Cerebellar cortex (tissue), 1 donor: ENCODE measurements at places on chromosomes 5 and 9.

DNA sequence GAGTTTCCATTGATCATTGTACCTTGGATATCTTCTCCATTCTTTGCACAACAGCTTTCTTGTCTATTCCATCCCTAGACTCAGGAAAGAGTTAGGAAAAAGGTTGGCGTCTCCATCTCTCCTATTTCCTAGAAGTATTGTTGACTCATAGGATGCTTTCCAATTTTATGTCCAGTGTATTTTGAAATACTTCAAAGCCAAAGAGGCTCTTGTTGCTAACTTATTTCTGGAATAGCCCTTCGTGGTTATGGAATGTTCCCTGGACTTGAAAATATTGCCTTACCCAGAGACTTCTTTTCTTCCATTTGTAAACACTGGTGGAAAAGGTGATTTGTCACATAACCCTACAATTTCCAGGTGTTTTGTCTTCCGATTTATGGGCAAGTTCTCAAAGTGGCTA is 402.3 kb upstream of the ZNF608 start:
- DNase-seq, result no peak

DNA sequence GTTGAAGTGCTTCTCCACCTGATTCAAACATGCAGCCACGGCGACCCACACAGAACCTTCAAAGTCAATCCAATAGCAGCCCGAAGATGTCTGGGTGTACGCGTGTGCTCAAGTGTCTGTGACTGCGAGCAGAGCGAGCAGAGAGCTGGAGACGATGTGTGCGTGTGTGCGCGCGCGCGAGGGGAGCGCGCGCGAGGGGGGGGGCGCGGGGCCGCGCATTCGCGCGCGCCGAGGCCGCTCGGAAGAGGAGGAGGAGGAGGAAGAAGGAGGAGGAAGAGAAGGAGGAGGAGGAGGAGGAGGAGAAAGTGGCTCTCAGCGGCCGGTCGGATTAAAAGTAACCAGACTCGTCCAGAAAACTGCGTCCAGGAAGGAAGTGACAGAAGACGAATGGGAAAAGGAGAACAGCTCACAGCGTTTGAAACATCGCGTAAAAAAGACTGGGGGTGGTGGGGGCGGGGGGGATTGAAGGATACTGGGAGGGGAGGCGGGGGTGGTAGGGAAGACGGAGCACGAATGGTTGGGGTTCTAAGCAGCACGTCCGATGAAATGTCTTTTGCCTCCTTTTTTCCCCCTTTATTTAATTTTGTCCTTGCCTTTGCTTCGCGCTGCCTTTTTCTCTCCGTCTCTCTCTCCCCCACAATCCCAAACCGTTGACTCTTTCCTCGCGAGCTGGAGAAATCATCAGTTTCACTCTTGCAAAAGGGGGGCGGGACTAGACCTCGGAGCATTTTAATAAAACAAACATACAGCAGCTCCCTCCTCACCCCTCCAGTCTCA is at the start of gene MEF2C:
MEF2C (minus strand) TSS at position 126 of the 777 bp plus-strand sequence. CDS start 59,396 bp downstream, outside the sequence.
- peak; percentile 77 for DNase-seq

- DNase-seq, result no peak
Observed at GRCh38 chr5:22591461-22591860, 261.7 kb downstream of the CDH12 start.

GRCh38 chr5:87340716-87341115 is 72.0 kb downstream of the CCNH start:
- no peak for DNase-seq

- DNase-seq, result peak; percentile 81
Observed at GRCh38 chr9:117487555-117488175, 72.8 kb upstream of the ASTN2 start.

GRCh38 chr5:132370181-132370970 is 866 bp downstream of the SLC22A5 start:
- no peak for DNase-seq

GRCh38 chr5:50684721-50685120 is 18.3 kb downstream of the PARP8 start:
- DNase-seq, result no peak

DNA sequence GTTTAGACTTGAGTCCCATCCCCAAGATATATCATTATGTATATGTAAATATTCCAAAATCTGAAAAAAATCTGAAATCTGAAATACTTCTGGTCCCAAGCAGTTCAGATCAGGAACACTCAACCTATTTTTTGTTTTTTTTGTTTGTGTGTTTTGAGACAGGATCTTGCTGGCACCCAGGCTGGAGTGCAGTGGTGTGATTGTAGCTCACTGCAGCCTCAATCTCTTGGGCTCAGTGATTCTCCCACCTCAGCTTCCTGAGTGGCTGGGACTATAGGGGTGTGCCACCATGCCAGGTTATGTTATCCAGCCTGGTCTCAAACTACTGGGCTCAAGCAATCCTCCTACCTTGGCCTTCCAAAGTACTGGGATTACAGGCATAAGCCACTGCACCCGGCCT is 50.7 kb upstream of the TRAF1 start:
- no peak for DNase-seq

DNA sequence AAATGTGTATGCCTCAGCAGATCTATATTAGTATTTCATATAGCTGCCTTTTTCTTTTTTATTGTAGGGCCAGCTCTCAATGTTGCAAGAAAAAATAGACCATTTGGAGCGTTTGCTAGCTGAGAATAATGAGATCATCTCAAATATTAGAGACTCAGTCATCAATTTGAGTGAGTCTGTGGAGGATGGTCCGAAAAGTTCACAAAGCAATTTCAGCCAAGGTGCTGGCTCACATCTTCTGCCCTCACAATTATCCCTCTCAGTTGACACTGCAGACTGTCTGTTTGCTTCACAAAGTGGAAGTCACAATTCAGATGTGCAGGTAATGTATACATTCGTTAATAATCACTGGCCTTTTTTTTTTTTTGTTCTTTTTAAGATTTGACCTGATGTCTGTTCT is 23.7 kb downstream of the MAN2A1 start:
- no peak for DNase-seq

GRCh38 chr9:83959061-83959460 is 21.0 kb downstream of the HNRNPK start:
- no peak for DNase-seq

- DNase-seq, result no peak
Observed at GRCh38 chr5:172177176-172177575, 10.8 kb downstream of the STK10 start.

DNA sequence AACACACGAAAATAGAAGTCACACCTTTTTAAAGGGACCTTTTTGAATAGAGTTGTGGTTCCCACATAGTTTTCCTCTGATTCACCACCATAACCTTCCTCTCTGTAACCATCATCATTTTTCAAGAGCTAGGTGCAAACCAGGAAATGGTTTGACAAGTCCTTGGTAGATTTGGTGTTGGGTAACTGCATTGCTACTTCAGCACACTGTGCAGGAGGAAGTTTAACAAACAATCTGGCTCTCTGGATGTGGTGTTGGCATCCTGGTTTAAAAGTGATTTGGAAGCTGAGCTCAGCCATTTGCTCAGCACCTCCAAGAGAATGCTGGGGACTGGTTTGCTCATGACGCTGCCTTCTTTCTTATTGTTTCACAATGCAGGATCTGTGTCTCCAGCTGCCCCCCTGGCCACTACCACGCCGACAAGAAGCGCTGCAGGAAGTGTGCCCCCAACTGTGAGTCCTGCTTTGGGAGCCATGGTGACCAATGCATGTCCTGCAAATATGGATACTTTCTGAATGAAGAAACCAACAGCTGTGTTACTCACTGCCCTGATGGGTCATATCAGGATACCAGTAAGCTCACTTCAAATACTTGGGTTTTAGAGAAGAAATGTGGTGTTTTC is 213.1 kb downstream of the RFK start:
- DNase-seq, result no peak

DNA sequence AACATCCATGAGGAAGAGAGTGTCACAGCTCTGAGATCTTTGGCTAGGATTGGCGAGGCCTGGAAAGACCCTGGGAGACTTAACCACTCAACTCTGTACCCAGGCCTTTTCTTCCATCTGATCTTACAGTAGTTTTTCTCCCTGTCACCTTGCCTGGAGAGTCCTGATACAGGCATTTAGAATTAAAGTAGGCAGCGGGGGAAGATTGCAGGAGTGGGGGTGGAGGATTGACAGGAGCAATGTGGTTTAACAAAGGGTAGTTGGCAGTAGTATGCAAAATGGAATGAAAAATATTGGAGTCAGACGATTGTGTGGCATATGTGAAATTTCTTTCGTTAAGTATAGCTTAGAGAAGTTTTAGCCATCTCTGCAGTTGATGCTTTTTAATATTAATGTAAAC is 16.9 kb downstream of the TMEFF1 start:
- DNase-seq, result no peak

GRCh38 chr5:7415587-7416535 is 19.9 kb downstream of the ADCY2 start:
- no peak for DNase-seq

- DNase-seq, result no peak
Observed at GRCh38 chr9:110293248-110293647, 36.9 kb upstream of the TXN start.

DNA sequence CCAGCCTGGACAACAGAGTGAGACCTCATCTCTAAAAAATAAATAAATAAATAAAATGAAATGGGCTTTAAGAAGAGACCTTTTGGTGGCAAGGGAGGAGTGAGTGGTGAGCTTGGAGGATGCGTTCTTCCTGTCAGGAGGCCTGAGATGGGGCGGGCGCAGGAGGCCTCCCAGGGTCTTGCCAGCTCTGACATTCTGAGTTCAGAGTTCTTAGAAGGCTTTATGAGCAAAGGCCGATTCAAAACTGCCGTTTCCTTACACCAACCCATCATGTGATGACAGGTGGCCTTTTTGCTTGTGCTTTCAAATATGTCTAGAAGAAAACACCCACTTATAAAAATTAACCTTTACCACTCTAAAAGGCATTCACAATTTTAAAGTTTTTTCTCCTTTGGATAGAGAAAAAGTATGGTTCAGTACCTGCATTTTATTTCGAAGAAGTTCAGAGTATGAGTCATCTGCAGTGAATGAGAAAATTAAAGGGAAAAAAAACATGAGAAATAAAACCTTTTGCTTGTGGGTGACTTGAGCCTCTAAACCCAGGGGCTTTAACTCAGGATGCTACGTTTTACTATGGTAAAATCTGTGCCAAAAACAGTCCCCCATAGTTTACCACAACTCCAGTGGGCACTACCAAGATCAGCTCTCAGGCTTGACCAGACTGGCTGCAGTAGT is 157.4 kb upstream of the OTULINL start:
- DNase-seq, result no peak

GRCh38 chr9:82129708-82130107 is 141.1 kb downstream of the SPATA31D1 start:
- no peak for DNase-seq

GRCh38 chr9:18208166-18209059 is 265.5 kb upstream of the ADAMTSL1 start:
- peak; percentile 48 for DNase-seq

DNA sequence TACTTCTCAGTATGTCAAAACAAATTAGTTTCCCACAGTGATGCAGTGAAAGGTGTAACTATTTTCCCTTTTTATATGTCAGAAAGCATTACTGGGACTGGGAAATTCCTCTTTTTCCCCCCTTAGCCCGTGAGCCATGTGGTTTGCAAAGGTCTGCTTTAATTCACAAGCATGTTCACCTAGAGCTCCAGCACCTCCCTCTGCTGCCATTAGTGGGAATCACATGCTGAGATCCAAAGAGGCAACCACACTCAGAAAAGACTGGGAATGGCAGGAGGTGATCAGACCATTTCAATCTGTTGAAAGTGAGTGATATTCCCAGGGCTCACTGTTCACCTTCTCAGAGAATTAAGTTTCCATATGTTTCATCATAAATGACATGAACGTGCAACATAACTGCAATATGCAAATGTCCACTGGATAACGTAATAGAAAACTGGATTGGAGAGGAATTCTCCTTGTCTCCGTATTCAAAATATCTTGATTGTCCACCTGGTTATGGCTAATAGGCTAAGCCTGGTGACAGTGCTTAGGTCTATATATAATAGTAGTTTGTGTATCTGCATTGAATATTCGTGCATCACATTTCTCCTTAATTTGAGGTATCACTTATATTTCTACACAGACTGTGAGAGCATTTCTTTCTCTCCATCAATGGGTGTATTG is 703.5 kb upstream of the WWC1 start:
- DNase-seq, result peak; percentile 73

DNA sequence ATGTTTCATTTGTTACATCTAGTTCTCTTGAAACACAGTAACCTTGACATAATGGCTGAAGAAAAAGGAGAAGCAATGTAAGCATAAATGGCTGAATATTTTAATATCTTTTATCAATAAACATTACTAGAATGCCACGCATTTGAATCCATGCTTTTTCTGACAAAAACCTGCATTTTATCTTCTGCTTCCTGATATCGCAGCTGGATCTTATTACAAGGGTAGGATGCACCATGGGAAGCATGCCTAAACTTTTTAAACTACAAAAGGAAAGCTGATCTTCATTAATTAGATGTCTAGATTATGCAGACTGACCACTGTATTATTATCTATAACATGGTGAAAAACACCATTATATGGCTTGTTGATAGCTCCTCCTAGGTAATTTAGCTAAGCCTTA is 156.6 kb downstream of the SLF1 start:
- DNase-seq, result no peak

DNA sequence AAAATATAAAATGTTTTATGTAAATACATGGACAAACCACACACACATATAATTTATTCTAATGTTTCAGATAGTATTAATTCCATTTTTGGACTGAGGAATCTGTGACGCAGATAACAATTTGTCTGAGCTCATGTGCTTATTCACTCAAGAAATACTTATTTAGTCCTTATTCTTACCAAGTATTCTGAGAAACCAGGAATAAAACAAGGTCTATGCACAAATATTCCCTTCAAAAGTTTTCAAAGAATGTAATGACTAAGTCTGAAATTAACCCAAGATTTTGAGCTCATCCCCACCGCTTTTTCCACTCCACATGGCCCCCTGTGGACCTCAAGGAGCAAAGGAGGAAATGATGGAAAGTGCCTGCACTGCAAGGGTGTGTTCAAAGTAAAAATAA is 1022.3 kb downstream of the EFNA5 start:
- no peak for DNase-seq

- DNase-seq, result no peak
Observed at GRCh38 chr9:109005678-109006077, 7.6 kb downstream of the CTNNAL1 start.

- DNase-seq, result no peak
Observed at GRCh38 chr5:68732251-68732650, 361.6 kb upstream of the SLC30A5 start.

DNA sequence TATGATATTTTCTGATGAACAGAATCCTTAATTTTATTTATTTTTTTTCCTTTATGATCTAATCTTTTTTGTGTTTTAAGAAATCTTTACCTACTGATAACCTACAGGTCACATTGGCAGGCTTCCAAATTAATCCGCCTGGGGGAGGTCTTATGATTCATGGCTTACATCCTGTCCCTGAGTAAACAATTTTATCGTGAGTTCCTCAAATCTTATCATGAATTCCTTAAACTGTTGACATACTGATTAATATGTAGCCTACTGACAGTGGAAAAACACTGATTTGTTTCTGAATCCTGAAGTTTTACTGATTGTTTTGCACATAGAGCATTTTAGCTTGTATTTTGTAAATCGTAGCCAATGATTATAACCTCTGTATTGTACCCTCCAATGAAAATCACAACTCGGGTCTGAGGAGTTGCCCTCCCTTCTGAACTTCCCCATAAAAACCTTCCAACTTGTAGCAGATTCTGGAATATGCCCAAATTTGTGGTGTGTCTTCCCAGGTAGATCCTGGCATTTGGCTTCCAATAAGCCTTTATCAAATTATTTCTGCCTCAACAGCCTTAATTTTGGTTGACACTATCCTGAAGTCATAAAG is 105.6 kb downstream of the VCAN start:
- DNase-seq, result no peak
